ENCODE measurements at places on chromosomes 4 and X.

GRCh38 chr4:184805462-184806228, 20.1 kb downstream of the ACSL1 start:
- DNase-seq, result no peak

- no peak for DNase-seq
These were observed 78.5 kb downstream of the SCLT1 start for GRCh38 chr4:129014566-129015509.

DNA sequence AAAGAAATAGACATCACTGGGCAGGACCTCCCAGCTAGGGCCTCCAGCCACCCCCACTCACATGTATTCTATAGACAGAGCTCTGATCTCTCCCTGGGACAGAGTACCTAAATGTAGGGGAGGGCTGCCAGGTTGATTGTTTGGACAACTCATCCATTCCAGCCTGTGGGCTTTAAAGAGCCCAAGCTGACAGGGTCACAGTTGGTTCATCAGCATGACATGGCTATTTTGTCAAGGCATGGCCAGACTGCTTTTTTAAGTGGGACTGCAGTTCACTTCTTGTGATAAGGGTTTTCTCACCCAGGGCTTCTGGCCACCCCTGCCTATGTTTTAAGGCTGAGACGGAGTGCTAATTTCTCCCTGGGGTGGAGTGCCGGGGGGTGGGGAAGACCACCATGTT, 63.3 kb downstream of the KLHL4 start:
- DNase-seq, result no peak

DNA sequence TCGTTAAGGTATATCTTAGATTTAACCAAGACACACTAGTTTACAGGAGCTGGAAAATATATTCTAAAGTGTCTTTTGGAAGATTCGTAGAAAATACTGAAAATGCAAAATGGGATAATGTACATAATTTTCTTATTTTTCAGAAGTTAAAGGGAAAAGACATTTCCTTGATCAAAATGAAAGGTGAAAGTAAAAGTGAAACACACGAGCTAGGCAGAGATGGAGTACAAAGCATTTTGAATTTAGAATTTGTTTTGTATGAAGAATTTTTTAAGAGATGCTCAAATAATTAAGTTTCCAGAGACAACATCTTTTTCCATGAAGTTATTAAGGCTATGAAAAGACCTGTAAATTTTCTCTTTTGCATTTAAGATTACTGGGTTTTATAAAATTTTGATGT, 2192.6 kb upstream of the AGA start:
- no peak for DNase-seq

DNA sequence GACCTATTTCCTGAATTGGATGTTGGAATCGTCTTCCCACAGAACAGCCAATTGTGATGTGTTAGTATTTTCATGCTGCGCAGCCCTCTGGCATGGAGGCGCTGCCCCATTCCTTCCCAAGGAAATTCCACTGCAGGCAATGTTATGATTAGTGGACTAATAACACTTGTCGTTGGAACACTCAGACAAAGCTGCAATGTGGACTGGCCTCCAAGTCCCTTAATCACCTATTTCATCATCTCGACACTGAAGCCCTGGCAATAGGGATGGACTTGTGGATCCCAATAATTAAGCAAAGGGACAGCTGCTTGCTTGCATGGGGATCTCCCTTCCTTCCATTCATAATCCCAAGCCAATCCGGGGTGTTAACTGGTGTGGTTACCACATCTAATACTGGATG, 78.8 kb upstream of the PLAC1 start:
- no peak for DNase-seq

GRCh38 chr4:148415500-148415899, 26.7 kb downstream of the NR3C2 start:
- DNase-seq, result peak; percentile 55

DNA sequence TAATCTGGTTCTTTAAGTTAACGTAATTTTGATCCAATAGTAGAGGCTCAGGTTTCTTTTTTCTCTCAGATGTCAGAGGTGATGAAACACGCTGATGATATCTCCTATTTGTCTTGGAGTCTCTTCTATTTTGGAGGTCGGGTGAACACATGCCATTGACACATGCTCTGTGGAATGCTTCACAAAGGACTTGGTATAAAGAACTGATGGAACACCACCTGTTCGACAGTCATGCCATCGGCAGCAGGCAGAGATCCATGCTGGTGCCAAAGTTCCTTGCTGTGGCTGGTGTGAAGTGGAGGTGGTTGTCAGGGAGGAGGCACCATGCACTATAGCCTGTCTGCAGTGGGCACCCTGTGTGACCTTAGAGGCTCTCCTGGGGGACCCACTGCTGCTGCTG, 94.9 kb downstream of the ATP8A1 start:
- peak; percentile 6 for DNase-seq

GRCh38 chr4:38055566-38055965, 95.4 kb downstream of the PTTG2 start:
- no peak for DNase-seq

GRCh38 chr4:924107-925096, 7.7 kb downstream of the GAK start:
- DNase-seq, result no peak

DNA sequence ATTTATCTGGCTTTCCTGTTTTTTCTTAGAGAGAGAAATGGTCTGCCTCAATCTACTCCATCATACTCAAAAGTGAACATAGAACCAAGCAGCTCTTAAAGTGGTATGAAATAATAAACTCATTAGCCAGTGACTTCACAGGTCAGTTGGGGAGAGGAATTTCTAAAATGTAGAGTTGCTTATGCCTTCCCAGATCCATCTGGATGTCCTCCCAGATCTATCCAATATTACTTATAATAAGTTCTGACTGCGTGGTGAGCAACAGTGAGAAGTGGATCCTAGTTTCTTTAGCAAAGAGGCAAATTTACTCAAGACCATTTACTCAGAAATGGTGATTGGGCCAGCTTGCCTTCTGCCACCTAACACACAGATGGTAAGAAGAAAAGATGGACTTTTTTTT, 748.0 kb downstream of the PCDH18 start:
- DNase-seq, result no peak

GRCh38 chr4:172486531-172486930, 673.3 kb downstream of the GALNTL6 start:
- no peak for DNase-seq

GRCh38 chrX:57918750-57919436, 8.6 kb upstream of the ZXDA start:
- peak; percentile 60 for DNase-seq

DNA sequence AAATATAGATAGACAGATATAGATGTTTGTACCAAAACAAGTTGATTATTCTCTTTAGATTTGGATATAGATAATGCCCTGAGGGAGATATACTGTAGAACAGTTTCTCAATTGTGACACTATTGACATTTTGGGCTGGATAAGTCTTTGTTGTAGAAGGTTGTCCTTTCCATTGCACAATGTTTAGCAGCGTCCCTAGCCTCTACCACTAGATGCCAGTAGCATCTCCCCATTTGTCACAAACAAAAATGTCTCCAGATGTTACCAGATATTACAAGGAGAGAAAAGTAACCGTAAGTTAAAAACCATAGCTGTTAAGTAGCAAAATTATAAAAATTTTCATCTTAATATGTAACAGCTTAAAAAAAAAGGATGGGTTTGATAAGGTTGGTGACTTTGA, 2595.3 kb downstream of the ARAP2 start:
- DNase-seq, result peak; percentile 24

DNA sequence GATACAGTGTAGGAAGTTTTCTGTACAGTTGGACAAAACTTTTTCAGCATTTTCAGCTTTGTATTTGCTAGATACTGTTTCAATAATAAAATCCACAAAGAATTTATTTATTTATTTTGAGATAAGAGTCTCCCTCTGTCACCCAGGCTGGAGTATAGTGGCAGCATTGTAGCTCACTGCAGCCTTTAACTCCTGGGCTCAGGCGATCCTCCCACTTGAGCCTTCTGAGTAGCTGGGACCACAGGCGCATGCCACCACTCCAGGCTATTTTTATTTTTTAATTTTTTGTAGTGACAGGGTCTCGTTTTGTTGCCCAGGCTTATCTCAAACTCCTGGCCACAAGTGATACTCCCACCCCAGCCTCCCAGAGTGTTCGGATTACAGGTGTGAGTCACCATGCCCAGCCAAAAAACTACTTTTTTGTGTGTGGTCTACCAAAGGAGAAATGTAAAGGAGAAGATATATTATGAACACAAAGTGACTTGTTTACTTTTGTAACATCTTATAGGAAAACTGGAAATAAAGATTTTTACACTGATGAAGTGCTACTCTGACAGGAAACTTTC, 13.0 kb upstream of the SOWAHD start:
- no peak for DNase-seq

DNA sequence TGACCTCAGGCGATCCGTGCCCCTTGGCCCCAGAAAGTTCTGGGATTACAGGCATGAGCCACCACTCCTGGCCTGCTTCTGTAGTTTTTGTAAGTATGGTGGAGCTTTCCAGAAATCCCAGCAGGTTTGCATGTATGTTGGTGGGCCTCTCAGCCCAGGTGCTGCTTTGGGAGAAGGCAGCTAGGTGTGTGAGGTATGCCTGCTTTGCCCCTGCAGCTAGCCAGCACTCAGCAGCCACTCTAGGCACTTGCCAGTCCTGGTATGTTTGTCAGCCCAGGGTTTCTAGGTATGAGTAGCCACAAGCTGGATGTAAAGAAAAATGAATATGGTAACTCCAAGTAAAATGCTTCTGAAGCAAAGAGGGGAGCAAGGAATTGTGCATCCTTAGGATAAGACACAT, 8.9 kb downstream of the SNX25 start:
- DNase-seq, result no peak

DNA sequence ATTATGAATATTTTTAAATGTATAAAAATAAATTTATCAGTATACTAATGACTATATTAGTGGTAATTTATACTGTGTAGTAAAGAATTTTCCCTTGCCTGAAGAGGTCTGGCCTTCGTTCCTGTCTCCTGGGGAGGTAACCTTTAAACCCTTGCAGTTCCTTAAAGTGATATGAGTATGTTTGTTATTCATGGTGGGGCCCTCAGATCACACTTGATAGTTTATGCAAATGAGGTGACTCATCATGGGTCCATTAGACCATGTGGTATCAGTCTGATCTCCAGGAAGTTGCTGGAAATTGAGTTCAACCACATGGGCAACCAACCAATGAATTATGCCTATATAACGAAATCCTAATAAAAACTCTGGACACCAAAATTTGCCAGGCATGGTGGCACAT, 904.1 kb downstream of the RPA4 start:
- no peak for DNase-seq

DNA sequence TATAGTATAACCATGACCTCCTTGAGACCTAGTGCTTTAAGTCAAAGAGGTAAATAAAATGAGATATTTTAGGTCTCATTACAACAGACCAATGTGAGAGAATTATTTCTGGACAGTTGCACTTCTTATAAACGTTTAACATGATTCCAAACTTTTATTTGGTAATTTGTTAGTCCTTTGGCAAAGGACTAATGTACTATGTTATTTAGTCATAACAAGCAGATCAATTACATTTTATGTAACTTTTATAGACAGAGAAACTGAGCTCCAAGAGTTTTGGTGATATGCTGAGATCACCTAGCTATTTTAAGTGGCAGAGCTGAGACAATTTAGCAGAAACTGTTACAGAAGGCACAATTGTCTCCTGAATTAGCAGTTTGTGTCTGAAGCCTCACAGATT, 2.6 kb upstream of the SNCA start:
- no peak for DNase-seq

DNA sequence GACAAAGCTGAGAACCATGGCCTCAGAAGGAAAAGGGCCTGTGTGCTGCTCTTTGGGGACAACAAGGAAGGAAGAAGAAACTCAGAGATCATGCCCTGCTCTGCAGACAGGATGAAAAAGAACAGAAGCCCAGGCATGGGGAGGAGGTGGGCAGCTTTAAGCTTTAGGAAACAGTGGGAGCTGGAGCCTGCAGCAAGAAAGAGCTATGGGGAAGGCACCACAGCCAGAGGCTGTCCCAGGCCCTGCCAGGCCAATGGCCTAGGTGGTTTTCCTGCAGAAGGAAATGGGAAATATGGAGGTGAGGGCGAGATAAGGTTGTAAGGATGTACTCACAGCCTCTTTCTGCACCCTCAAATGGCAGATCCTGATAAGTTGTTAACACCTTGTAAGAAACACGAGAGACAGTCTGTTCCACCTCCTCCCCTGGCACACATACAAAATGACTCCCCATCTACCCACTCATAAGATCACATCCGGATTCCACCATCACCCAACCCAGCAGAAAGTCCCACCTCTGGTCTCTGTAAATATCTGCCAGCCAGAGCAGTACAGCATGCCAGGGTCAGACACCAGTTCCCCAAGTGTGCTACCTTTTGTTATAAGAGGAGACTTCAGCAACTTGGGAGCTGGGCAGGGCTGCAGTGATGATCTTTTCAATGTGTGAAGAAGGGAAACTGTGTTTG, 105.2 kb downstream of the RTL5 start:
- DNase-seq, result no peak

DNA sequence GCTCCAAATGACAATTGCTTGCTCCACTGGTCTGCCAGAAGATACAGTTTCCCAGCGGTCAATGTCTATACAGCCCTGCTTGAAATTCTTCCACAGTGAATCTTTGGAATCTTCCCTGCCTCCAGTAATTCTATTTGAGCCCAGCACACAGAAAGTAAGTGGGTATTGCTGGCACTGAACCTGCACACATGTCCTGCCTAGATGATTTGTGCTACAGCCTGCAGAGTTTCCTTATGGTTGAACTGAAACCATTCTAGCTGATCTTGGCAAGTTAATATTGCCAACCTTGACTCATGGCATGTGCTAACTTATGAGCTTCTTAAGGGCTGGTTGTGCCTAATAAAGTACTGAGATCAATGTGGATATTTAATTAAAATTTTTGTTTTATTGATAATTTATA, 553.8 kb upstream of the GNPDA2 start:
- peak; percentile 77 for DNase-seq

GRCh38 chr4:152372444-152372843, 163.4 kb downstream of the FBXW7 start:
- DNase-seq, result no peak

- DNase-seq, result no peak
These were observed 131.4 kb downstream of the CHIC2 start for GRCh38 chr4:53932796-53933610.

DNA sequence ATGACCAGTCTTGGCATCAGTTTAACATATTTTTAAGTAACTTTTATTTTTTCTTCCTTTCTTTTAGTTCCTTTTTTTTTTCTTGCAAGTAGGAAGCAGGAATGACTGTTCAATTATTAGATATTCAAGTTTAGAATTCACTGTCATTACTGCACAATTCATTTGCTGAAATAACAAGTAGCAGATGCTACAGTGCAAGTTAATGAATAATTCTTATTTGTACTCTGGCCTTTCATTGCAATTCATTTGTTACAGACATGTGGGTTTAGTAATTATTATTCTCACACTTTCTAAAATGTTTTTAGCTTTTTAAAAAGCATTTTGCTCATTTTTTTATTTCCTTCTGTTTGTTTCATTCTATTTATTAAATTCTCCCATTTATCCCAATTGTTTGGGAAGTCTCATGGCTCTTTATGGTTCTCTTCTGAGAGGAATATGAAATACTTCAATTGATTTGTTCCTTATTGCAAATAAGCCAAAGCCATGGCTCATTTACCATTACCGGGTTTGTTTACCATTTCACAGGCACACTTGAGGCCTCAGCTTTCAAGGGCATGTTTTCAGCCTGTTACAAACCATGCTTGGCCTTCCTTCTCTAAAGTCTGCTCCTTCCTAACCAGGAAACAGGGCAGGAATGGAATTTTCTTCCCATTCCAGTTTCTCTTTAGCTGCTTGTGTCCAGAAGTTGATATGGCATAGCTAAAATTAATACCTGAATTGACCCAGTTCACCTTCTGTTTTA, 4.6 kb upstream of the DCAF4L1 start:
- no peak for DNase-seq

GRCh38 chrX:79408623-79409322, 41.6 kb upstream of the ITM2A start:
- no peak for DNase-seq

Measured in NCI-H446 (cell line).